ENCODE measurements at places on chromosomes 7 and 10.

DNA sequence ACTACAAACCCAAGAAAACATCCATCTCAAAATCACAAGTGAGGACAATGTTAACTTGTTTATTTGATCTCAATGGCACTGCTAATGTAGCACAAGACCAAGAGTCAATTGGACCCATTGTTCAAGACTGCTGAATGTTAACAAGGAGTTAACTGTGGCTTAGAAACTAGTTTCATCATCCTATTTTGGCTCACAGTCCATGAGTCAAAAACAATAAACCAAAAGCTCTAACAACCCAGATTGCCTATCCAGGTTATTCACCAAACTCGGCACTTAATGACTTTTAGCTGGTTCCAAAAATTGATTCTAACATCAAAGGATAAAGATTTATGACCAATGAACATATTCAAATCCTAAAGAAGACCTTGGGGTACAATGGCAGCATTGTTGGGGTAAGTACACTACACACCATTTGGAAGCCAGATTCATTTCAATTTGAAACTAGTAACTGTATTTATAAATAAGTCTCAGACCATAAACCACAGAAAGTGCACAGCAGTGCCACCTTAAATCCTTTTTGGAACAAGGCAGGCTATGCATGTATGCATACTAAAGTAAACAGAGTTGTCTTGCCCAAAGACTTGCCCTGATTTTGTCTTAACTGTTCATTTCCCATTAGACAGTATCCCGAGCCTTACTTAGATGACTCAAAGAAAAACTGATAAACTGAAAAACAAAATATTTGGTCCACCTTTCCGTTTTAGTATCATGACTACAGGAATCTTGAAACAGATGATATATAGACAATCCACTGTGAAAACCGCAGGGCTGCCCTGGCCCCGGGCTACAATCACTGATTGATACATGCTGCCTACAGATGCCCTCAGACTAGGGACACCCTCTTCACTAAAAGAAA, 84.5 kb downstream of the SRPK2 start:
- no peak for DNase-seq

DNA sequence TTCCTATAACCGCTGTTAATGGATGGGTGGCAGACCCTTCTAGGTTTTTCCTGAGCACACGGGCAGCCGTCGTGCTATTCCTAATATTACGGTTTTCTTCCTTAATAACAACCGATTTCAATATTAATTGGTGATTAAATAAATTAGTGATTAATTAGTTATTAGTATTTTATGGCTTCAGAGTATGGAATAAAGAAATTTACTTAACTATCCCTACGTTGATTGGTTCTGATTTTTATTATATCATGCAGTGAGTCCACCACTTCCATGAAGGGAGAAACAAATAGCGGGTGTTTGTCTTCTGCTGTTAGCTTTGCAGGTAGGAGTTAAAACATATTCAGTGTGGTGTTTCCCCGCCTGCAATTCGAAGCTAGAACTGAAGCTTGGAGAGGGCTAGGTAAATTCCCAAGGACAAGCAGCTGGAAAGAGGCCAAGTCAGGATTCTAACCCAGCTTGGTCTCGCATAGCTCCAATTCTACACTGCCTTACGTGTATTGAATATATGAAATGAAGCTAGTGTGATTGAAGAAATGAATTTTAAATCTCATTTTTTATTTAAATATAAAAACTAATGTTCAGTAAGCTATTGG, 928 bp upstream of the CSTF2T start:
- DNase-seq = peak; percentile 8

- DNase-seq = no peak
Measured at GRCh38 chr7:45696476-45696875, 122.3 kb downstream of the ADCY1 start.

DNA sequence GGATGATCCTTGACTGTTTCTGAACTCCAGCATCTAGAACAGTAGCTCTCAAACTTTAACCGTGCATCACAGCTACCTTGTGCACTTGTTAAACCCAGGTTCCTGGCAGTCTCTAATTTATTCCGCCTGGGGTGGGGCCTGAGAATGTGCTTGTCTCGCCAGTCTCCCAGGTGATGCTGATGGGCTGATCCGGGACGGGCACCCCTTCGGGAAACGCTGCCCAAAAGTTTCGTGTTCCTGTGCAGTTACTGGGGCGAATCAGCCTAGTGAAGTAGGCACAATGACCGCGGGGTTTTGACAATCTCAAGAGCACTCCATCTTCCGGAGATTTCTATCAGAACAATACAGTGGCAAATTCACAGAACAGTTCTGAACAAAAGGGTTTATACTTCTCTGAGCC, 29.9 kb downstream of the ADCYAP1R1 start:
- no peak for DNase-seq

GRCh38 chr10:29811751-29812427, 177.1 kb upstream of the SVIL start:
- no peak for DNase-seq

GRCh38 chr10:93516006-93516380, 19.6 kb downstream of the CEP55 start:
- no peak for DNase-seq

DNA sequence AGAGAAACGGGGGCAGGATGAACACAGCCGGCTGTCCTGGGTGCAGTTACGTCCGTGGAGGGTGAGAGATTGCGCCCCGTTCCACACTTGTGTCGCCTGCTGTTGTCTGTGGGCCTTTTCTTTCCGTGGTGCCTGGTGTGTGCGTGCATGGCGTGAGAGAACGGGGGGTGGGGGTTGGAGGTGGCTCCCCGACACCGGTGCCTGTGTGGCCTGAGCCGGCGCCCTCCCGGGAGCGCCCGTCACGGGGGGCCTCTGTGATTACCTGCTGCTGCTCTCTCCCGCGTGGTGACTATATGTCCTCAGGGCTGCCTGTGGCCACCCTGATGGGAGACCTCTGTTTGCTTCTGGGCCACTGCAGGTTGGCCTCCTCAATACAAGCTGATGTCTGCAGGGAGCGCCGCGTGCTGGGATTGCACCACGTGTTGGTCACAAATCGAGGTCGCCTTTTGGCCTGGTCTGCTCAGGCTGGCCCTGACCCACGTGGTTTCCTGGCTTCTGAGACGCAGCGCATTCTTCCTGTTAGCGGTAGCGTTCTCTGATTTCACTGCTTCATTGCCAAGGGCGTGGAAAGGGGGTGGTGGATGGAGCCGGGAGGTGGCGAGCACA, 10.9 kb upstream of the AP5Z1 start:
- no peak for DNase-seq

DNA sequence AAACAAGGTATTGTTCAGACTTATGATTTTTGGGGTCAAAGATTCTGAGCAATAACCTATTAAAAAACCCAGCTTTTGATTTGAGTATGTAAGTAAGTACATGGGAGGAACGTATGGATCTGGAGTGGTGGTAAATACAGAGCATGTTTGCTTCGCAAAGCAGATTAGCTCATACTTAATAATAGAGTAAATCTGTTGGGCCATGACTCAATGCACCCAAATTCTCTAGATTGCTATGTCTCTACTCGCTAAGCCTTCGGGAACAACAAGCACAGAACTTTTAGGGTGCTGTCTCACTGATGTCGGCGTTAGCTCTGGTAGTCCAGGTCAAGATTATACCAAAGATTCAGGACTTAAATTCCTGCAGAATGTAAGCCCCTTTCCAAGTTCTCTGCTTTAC, 807 bp upstream of the MINPP1 start:
- DNase-seq = no peak

DNA sequence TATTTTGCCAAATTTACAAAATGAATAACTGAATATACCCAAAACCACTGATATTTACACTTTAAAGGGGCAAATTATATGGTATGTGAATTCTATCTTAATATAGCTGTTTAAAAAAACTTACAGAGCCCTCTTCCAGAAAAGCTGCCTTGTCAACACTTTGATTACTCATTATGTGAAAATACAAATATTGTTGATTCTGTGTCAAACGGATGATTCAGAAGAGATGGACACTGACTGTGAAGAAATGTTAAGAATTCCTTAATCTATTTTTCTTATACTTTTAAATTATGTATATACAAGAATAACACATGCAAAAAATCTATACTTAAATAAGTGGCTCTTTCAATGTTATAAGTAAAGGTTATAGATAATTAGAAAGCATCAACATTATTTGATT, 41.5 kb downstream of the SMURF1 start:
- DNase-seq = no peak

DNA sequence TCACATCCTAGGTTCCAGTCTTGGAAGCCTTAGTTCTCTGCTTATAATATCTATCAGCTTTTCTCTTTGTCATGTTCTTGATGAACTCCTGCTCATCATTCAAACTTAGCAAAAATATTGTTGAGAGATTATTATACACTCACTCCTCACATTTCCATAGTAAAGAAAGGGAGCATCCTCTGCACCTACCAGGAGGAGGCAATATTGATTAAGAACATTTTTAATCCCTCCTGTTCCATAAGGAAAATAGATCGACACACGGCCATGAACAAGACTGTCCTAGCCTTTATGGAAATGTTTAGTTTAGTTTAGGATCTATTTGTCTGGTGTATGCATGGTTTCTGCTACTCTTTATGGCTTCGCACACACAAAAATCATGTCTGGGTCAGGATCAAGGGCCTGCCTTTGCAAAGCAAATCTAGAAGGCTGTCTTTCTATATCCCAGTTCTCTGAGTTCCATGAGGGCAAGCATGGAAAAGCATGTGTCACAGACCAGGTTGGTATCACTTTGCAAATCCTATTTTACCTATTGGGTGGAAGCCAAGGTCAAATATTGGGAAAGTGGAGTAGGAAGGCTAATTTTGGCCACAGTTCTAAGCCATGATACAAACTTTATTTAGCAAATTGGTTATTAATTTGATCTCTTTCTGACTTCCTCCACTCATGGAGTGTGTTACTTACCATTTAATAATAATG, 164.4 kb downstream of the MDFIC start:
- DNase-seq = no peak

GRCh38 chr7:149565096-149565382, 67.4 kb upstream of the ZNF746 start:
- DNase-seq = no peak

DNA sequence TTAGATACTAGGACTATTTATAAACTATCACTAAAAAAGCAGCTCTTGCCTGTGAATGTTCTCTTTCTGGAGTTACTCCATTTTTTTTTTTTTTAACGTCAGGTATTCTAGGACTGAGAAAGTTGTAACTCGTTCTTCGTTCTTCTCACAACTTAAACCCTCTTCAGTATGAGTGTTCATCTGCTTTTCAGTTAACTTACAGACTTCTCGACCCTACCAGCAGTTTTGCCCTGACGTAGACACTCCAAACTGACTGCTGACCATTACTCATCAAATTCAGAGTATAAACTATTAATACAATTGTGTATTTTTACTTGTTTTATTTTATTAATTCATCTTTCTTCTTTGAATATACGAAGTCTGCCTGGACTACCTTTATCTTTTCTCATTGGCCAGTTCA, 353.1 kb downstream of the GPR37 start:
- DNase-seq = no peak

DNA sequence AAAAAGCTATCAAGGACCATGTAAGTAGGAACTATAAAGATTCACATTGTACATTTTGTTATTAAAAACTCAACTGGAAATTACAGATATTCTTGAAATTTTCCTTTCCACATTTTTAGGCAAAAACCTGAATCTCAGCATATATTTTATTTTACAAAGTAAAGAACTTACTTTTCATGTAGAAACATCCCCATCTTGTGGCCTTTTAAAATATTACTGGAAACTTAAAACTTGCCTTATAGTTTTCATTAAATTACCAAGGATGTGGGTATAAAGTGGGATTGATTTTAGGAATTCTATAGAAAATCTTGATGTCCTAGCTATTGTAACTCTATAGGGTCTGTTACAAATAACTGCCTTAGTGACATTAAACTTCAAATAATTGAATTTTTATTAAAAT, 10.6 kb downstream of the DBF4 start:
- DNase-seq = no peak
